ENCODE measurements at places on chromosomes 13 and 19.

DNA sequence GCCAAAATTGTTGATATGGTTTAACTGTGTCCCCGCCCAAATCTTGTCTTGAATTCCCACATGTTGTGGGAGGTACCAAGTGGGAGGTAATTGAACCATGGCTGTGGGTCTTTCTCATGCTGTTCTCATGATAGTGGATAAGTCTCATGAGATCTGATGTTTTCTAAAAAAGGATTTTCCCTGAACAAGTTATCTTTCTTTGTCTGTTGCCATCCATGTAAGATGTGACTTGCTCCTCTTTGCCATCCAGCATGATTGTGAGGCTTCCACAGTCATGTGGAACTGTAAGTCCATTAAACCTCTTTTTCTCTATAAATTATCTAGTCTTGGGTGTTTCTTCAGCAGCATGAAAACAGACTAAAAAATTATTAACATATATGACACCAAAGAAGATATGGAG lies 986.7 kb upstream of the MIR17HG start:
- no peak for DNase-seq

DNA sequence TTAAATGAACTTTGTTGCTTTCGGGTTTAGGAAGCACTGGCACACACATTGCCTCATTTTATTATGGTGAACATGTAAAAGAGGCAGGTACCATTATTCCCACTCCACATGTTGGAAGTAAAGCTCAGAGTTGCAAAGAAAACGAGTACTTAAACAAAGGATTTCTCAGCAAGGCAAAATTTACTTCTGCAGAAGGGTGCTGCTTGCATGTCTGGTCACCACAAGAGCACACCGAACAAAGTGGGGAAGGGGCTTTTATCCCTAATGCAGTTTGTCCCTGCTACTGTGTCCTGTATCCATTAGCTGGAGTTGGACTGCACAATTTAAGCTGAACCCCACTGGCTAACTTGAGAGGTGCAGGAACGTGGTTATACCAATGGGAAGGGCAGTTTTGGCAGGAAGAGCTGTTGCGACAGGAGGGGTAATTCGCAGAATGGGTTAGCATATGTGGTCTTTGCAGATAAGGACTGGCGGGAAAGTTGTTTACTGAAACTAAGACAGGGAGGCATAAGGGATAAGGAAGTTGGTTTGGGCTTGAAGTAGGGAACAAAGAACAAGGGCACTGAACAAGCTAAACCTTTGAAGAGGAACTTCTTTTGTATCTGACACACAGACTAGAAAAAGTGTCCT lies 545.5 kb downstream of the UQCRFS1 start:
- DNase-seq: no peak

DNA sequence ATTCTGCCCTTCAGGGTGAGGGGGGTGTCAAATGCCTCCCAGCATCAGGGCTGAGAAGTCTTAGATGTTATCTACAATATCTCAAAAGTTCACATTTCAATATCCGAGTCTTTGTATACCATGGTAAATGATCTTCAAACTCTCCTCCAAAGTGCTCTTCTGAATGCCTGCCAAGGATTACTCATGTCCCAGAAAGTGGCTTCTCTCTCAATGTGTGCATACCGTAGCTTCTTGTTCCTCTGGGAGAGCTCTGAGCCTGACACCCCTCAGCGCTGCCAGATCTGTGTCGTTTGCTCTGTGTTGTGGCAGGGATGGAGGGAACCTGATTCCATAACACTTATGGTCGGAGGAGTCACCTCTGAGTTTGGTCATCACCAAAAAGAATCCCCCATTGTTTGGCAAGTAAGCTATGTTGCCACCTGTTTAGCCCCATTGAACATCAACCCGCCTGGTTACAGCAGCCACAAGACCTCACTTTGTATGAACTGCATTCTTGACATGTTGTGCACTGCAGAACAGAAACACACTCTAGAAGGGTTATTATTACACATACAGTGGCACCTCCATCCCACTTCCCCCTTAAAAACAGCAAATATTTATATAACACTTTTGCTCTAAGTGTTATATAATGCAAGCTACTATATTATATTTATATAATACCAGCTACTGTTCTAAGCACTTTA lies 163.1 kb upstream of the MIR17HG start:
- DNase-seq: no peak

- DNase-seq: no peak
Observed at GRCh38 chr19:34173193-34173956, 1.1 kb downstream of the LSM14A start.

GRCh38 chr19:55687281-55688201 lies 12.5 kb downstream of the EPN1 start:
- no peak for DNase-seq

- no peak for DNase-seq
Observed at GRCh38 chr19:54268936-54269335, 11.9 kb upstream of the LILRB5 start.

DNA sequence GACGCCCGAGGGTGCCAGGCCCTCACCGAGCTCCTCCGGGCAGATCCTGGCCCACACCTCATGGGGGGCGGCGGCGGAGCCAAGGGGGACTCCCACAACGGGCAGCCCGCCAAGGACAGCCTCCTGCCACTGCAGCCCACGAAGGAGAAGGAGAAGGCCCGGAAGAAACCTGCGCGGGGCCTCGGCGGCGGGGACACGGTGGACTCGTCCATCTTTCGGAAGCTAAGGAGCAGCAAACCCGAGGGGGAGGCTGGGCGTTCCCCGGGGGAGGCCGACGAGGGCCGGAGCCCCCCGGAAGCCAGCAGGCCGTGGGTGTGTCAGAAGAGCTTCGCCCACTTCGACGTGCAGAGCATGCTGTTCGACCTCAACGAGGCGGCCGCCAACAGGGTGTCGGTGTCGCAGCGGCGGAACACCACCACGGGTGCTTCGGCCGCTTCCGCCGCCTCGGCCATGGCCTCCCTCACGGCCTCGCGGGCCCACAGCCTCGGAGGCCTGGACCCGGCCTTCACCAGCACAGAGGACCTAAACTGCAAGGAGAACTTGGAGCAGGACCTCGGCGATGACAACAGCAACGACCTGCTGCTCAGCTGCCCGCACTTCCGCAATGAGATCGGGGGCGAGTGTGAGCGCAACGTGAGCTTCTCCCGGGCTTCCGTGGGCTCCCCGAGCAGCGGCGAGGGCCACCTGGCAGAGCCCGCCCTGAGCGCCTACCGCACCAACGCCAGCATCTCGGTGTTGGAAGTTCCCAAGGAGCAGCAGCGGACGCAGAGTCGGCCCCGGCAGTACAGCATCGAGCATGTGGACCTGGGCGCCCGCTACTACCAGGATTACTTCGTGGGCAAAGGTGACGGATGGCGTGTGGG lies 141.5 kb downstream of the DPF1 start:
- no peak for DNase-seq

GRCh38 chr19:56309511-56310185 lies 5.0 kb downstream of the ZSCAN5A start:
- DNase-seq: no peak

GRCh38 chr13:60417734-60418133 lies 20.7 kb downstream of the TDRD3 start:
- DNase-seq: no peak

DNA sequence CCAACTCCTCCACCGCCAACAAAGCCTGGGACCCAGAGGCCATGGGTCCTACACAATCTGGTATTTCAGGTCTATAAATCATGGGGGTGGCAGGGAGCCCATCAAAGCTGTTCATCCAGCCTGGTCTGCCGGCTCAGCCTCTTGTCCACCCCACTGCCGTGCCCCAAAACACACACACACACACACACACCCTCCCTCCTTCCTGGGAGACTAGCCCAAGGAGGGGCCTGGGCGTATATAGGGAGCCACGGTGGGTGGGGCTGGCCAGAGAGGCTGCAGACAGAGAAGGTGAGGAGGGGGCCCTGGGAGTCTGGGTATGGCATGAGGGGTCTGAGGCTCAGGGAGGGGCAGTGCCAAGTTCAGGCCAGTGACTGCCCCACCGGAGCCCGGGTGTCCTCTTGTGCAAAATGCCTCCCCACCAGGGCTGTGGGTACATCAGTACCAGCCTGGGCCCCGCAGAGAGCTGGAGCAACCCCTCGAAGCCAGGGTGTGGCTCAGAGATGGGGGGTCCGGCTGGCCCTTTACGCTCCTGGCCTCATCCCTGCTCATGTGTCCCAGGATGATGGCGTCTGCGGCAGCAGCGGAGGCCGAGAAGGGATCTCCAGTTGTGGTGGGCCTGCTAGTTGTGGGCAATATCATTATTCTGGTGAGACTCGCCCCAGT lies at the start of gene UPK1A:
UPK1A (plus strand) TSS at position 267 of the 663 bp plus-strand sequence; CDS start at position 563, 296 bp downstream.
- no peak for DNase-seq

DNA sequence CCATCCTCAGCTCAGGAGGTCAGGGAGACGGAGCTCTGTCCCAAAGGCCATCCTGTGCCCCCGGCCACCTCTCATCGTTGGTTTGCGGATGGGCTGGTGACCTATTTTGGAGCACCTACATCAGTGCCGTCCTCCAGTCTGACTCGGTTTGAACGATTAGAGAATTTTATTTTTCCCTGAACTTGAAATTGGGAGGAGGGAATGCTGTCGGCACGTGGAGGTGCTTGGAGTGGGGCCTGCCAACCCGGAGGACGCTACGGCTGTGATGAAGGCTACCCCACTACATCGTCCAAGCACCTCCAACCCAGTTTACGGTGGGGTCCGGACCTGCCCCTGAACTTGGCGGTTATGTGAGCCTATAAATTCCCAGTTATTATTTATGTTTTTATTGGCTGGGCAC lies 3.0 kb upstream of the ZNF554 start:
- DNase-seq: no peak

Data from glomerular endothelial cell (primary cell).